ENCODE measurements at places on chromosomes 2 and 18.

DNA sequence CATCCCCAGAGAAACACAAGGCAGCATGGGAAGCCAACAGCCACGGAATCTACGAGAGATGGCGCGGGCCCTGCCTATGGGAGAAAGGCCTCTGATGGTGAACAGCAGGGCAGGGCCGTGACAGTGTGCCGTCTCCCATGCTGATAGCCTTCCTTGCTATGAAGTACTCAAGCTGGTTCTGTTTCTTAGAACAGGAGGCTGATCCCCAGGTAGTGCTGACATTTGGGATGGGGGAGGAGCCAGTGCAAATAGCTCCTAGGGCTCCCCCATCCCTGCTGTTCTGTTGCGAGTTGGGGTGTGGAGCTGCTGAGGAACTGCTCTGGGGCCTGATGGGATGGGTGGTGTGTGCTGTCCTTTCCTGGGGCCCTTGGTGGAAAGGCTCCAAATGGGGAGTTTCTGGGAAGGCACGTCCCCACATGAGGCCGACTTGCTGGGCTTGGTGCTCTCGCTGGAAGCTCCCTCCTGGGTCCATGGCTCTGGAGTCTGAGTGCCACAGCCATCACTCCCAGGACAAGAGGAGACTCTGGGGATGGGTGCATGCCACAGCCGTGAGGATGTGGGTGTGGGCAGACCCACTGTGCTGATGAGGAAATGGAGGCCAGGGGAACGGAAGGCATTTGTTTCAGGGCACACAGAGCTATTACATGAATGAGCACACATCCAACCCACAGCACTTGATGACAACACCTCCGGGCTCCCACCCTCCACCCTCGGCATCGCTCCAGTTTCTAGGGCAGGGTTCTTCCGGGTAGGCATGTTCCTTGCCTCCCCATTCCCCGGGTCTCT is 246.8 kb downstream of the HDAC4 start:
- no peak for DNase-seq

GRCh38 chr18:25896178-25896780 is 194.1 kb downstream of the SS18 start:
- peak; percentile 47 for DNase-seq

- DNase-seq: no peak
Observed at GRCh38 chr2:235433860-235434259, 60.0 kb upstream of the AGAP1 start.

- DNase-seq: no peak
Observed at GRCh38 chr18:48061781-48062570, 131.5 kb upstream of the SMAD2 start.

- no peak for DNase-seq
Observed at GRCh38 chr2:204003276-204003990, 66.9 kb downstream of the ICOS start.

DNA sequence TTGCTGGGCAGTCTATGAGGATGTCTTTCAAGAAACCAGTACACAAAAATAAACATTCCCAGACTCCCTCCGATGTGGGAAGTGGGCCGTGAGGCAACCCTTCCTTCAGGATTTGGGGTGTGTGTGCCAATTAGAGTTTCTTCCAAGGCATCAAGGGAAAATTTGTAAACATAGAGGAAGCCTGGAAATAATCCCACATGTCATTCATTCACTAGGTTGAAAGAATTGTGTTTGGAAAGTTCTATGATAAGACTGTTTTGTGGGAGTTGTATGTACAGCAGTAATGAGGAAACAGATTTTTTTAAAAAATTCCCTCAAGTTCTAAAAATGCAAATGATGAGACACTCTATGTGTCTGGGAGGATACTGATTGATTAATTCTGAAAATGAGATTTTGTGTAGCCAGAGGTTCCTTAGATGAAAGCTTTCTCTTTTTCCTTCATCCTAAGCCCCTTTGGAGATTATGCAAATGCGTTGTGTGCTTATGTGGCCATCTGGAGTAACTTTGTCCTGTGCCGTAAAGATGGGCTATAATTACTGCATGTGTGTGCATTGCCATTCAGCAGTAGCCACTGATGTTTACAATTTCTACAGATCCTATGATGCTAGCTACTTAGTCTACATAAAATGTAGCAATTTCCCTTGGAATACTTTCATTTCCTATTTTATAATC is 107.8 kb upstream of the TPO start:
- DNase-seq: no peak

DNA sequence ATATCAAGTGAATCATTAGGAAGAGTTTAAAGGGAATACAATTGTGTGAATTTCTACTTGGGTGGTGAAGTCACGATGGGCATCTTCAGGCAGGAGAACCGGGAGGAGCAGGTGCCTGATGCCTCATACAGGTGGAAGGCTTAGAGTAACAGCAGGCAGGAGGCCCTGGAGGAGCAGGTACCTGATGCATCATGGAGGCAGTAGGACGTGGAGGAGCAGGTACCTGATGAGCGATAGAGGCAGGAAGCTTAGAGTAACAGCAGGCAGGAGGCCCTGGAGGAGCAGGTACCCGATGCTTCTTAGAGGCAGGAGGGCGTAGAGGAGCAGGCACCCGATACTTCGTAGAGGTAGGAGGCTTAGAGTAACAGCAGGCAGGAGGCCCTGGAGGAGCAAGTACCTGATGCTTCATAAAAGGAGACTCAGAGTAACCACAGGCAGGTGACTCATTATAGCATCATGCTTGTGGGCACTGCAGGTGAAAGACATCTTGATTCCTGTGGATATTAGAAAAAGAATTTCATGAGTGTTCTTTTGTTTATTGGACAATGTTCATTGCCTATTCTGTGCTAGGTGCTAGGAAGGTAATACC is 133.9 kb downstream of the ATP9B start:
- DNase-seq: no peak

GRCh38 chr2:73075477-73076373 is 4.2 kb upstream of the SFXN5 start:
- no peak for DNase-seq

DNA sequence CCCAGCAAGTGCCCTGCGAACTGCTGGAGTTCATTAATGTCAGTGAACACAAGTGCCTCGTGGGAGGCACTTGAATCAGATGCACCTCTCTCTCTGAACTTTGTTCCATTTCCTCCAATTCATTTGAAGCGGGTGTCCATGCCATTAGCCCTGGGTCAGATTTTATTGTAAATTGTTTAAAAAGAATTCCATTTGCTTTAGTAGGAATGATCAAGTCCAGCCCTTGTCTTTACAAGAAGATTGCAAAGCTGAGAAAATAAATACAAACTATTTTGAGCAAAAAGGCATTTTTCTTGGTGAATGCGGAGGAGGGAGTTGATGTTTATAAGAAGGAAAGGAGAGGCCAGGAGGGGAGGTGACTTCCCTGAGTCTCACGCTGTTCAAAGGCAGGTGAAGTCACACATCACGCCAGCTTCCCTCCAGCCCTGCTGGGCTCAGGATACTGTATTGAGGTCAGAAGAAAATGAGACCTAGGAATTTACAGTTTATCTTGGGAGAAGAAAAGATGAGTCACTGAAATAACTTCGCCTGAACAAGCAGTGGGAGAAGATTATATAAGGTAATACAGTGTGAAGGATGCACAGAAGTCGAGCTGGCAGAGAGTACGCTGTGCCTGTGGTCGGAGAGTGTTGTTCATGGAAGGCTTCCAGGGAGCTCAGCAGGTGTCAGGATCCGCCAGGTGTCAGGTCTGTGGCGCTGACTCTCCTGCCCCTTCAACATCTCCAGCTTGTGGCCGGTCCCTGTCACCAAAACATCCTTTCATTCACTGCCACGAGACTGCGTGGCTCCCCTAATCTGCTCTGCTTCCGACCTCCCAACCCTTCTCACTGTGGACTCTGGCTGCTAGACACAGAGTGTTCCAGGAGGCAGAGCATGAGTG is 36.5 kb downstream of the EFR3B start:
- DNase-seq: peak; percentile 82

All from SW 1271 (cell line).